OCI-LY7 (cell line): ENCODE measurements at places on chromosomes 6 and 20. TPM values are rescaled to one million over a fixed set of nuclear protein-coding genes. Genes with fewer than 3 reads are reported as not detected.

GRCh38 chr20:41872930-41873329 lies 254.8 kb upstream of the CHD6 start:
- no peak for DNase-seq

- DNase-seq: no peak
These were observed 33.5 kb upstream of the GCLC start for GRCh38 chr6:53578371-53578770.

DNA sequence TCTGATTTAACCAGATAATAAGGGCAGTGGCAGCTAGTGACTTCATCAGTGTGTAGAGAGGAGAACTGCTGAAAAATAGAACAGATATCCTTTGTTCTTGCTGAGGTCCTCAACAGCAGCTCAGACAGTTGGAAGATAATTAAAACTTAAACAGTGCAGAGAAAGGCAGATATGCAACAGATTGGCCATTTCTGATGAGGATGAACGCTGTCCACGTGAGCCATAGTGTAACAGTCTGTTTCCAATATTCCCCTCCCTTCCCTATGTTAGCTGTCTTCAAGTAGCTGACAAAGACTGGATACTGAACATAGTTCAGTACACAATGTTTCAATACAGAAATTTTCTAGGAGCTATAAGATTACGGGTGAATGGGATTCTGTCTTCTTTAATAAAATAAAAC lies 291.4 kb downstream of the BTBD9 start:
- no peak for DNase-seq

- no peak for DNase-seq
These were observed 401.2 kb upstream of the SULF2 start for GRCh38 chr20:48186447-48186846.

DNA sequence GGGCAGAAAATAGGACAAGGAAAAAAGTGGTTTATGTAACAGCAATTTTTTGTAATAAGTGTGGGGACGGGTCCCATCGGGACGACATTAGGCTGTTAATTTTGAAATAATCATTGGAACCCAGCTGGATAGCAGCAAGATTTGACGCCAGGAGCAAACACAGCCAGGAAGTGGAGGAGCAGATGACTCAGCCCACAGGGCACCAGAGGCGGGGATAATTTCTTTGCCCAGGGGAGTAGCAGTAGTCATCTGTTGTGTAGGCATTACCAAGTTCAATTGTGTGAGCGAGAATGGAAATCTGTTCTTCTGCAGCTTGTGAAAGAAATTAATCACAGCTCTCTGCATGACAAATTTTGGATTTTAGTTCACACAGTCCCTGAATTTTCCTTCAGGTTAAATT lies 22.6 kb upstream of the RIN2 start:
- DNase-seq: no peak

GRCh38 chr6:52551483-52552277 lies 25.2 kb downstream of the TRAM2 start:
- no peak for DNase-seq

- DNase-seq: no peak
These were observed 45.6 kb downstream of the EDN1 start for GRCh38 chr6:12335717-12336116.

Gene GJA10
- not detected in 2 replicates for total RNA-seq

- no peak for DNase-seq
These were observed 110.9 kb upstream of the AKAP12 start for GRCh38 chr6:151128763-151129370.
